ENCODE measurements at places on chromosomes 16 and 17.

DNA sequence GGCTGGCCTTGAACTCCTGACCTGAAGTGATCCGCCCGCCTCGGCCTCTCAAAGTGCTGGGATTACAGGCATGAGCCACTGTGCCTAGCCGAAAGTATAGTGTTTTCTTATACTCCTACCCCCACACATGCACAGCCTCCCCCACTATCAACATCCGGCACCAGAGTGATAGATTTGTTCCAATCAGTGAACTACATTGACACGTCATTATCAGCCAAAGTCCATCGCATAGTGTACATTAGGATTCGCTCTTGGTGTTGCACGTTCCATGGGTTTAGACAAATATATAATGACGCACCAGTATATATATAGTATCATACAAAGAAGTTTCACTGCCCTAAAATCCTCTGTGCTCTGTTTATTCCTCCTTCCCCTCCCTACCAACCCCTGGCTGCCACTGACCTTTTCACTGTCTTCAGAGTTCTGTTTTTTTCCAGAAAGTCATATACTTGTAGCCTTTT lies 11.9 kb upstream of the TM4SF5 start:
- no peak for DNase-seq

DNA sequence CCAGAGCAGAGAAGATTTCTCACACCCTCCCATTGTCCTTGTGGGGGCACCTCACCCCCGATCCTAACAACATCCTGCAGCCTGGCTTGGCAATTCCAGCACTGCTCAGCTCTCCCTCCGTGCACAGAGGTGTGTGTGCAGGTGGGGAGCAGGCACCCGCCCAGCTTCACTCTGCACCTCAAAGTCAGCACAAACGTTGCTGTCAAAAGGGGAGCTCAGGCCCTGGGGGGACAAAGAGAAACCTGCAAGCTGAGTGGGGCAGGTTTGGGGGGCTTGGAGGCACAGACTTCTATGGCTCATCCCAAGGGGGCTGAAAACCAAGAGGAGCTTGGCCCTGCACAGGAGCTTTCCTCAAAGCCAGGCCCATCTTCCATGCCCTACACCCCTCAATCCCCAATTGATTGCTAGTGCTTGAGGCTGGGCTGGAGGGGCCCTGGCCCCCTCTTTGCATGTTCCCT lies 231.9 kb upstream of the TNRC6C start:
- no peak for DNase-seq

DNA sequence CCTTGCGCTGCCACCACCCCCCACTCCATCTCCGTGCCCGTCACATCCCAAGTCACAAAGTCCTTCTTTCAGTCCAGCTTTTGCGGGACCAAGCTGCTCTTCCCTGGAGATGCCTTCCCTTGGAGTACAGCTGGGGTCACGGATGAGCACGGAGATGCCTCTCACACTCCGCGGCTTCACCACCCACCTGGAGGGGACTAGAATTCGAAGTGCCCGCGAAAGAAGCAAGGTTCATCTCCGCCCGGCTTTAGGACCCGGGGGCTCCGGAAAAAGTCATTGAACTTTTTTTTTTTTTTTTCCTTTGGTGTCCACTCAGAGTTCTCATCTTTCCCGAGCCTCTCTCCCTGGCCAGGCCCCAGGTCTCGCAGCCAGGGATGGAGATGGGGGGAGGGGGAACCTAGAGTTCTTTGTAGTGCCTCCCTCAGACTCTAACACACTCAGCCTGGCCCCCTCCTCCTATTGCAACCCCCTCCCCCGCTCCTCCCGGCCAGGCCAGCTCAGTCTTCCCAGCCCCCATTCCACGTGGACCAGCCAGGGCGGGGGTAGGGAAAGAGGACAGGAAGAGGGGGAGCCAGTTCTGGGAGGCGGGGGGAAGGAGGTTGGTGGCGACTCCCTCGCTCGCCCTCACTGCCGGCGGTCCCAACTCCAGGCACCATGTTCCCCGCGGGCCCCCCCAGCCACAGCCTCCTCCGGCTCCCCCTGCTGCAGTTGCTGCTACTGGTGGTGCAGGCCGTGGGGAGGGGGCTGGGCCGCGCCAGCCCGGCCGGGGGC lies at the start of gene FKBP10:
Gene FKBP10 (plus strand): TSS at position 624 of the 771 bp plus-strand sequence. CDS start 31 bp downstream, at position 655.
- no peak for DNase-seq

- no peak for DNase-seq
Measured at GRCh38 chr16:31700530-31701388, 172.8 kb upstream of the ZNF267 start.

DNA sequence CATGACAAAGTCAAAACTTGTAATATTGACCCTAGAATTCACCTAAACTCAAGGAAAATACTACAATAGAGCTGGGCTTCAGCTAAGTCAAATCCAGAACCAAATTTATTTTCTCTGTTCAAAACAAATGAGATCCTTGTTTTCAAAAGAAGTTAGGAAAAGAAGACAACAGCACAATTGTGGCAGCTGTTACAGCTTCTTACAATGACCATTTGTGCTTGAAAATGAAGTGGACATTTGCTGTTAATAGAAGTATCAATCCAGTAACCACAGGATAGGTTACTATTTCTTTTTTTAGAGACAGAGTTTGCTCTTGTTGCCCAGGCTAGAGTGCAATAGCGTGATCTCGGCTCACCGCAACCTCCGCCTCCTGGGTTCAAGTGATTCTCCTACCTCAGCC lies 44.4 kb downstream of the APPBP2 start:
- DNase-seq: no peak

GRCh38 chr17:58541249-58541648 lies 26.8 kb upstream of the MTMR4 start:
- DNase-seq: no peak

GRCh38 chr16:77782694-77783093 lies 5.7 kb upstream of the VAT1L start:
- DNase-seq: no peak

DNA sequence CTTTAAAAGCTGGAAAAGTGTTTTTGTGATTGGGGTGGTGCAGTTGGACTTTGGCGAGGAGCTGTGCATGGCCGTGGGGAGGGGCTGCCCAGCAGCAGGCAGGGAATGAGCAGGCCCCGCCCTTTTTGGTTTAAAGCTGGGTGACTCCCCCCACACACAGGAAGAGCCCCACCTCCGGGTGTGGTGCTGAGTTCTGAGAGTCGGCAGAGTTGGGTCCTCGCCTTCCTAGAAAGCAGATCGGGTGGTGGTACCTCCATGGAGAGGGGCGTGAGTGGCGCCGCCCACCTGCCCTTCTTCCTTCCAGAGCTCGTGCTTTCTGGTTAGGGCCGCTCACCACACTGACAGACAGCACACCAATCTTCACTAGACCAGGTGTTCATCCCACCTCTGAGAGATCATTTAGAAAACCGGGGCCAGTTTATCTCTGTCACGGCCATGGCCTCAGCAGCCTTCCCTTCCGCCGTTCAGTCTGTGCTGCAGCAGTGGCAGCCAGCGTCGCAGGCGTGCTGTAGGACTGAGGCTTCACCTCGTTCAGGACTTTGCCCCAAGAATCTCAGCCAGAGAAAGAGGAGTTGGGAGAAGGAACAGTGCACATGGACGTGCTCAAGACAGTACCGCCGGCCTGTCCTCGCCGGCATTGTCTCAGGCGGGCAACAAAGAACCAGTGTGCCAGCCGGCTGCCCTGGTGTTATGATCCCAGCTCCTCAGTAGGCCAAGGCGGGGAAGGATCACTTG lies 144.0 kb upstream of the CHMP6 start:
- DNase-seq: no peak

DNA sequence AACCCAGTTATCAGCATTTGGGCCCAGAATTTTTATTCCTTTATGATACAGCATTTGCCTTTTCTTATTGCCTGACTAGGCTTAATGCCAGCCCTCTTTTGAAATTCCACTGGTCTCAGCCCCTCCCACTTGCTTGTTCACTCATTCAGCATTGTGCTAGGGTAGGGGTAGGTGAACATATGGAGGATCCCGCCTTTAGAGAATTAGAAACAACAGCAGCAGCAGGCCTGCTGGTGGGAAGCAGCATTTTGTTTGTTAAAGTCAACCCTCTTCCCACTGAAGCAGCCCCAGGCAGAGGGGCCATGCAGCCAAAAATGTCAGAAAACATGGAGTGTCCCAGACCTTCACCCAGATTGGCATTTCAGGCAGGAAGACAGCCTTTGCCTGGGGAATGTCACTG lies 1355.2 kb downstream of the CDH8 start:
- DNase-seq: no peak

- no peak for DNase-seq
Measured at GRCh38 chr17:68310152-68310551, 18.9 kb downstream of the ARSG start.

GRCh38 chr17:75832652-75833400 lies 11.4 kb downstream of the UNC13D start:
- no peak for DNase-seq

GRCh38 chr16:79523971-79524370 lies 76.6 kb downstream of the MAF start:
- no peak for DNase-seq

GRCh38 chr16:84759061-84759460 lies 59.3 kb downstream of the USP10 start:
- no peak for DNase-seq

DNA sequence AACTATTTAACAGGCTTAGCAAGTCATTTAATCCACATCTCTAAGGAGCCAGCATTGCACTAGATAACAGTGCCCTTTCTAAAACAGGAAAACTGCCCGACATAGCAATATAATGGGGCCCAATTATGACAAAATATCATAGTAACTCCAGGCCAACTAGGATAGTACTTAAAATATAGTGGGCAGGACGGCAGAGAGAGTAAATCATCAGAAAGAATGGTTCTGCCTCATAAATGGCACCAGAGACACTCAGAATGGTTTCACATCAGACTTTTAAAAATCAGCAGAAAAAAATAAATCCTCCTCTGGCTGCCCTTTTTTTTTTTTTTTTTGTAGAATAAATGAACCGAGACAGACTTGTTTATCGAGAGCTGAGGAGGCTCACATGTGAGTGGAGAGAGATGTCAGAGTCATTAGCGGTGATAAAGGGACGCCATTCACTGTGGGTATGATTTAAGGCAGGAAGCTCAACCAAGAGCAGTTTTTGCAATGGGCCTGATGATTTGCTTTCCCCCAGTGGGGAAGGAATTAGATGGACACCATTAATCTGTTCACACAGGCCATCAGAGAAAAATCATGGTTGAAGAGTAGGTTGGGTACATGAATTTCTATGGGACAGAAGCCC lies 62.6 kb downstream of the CPPED1 start:
- no peak for DNase-seq

- DNase-seq: no peak
Measured at GRCh38 chr17:50948711-50949110, 82.6 kb upstream of the TOB1 start.

DNA sequence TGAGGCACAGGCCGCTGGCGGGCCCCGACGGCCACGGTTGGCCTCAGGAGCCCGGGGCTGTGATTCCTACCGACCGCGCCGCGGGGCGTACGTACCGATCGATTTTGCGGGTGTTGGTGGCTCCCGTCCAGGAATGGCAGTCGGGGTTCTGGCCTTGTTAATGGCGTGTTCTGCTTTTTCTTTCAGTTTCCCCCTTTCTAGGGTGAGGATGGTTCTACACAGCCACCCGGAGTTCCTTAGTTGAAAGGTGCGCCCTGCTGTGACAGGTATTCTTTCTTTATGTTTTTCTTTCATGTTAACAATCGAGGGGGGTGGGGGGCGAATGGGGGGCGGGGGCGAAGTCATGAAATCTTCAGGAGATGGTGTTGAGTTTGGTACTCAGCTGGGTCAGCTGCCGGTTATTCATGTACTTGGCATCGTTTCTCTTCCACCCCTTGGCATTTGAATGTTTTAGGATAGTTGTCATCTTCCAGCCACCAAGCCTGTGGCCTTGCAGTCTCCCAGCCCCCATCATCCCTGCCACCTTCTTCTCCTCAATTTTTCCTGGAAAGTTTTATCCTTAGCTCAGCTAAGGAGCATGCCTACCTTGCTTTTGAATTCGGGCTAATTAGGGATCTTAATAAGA lies 802 bp downstream of the CYLD start:
- DNase-seq: no peak

DNA sequence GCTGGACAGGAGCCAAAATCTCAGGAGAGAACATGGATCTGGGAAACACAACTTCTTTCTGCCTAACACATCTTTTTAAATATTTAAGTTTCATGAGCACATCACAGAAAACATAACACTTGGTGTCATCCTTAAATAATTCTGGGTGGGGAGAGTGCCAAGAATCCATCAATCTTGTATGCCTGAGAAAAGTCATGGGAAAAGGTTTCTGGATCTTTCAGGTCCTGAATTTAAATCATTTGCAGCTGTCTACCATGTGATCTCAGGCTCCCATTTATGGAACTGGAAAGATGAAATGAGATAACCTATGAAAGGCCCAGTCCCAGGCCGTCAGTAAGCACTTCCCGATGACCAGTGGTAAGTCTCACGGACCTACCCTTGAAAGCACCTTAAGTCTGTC lies 15.1 kb downstream of the CDH11 start:
- no peak for DNase-seq

DNA sequence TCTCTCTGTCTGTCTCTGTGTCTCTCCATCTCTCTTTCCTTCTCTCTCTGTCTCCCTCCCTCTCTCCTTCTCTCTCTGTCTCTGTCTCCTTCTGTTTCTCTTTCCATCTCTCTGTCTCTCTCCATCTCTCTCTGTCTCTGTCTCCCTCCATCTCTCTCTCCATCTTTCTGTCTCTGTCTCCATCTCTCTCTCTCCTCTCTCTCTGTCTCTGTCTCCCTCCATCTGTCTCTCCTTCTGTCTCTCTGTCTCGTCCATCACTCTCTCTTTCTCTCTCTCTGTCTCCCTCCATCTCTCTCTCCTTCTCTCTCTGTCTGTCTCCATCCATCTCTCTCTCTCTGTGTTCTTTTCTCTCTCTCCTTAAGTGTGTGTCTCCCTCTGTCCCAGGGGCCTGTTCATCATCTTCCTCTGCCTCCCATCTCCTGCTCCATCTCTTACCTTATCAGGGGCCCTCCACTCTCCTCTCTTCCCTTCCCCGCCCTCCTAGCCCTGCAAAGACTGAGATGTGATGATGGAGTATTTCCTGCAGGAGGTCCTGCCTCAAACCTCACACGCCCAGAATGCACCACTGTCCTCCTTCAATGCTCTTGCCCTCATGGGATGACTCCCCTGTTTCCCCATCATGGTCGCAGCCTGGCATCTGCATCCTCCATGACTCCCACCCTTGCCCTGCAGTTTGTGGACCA lies 193.3 kb downstream of the GSG1L start:
- no peak for DNase-seq

Data from AG04449 (cell line).